ENCODE measurements at places on chromosomes 6 and 20.
A peak's percentile ranks its signal among the peaks of the same experiment; 100 is the strongest.

- DNase-seq, result no peak
These were observed 146.5 kb upstream of the COL21A1 start for GRCh38 chr6:56393615-56394612.

- DNase-seq, result no peak
These were observed 3.8 kb downstream of the ULBP1 start for GRCh38 chr6:149967591-149967990.

DNA sequence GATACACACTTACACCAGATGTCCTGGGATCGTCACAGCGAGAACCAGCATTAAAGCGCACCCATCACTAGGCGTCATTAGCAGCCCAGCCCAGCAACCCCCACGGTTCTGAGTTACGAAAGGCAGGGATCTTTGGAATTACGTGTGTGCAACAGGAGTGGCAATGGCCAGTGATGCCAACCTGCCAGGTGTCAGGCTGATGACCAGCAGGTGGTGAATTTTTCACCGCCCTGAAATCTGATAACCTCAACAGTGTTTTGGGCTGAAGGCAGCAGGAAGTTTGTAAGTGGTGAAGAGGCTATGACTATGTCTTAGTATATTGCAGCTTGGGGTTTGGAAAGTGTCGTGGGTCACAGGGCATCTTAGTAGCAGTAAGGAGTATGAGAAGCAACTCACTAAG is 166.1 kb downstream of the TMEM242 start:
- no peak for DNase-seq

GRCh38 chr6:34949636-34950035 is 60.6 kb downstream of the ANKS1A start:
- no peak for DNase-seq

DNA sequence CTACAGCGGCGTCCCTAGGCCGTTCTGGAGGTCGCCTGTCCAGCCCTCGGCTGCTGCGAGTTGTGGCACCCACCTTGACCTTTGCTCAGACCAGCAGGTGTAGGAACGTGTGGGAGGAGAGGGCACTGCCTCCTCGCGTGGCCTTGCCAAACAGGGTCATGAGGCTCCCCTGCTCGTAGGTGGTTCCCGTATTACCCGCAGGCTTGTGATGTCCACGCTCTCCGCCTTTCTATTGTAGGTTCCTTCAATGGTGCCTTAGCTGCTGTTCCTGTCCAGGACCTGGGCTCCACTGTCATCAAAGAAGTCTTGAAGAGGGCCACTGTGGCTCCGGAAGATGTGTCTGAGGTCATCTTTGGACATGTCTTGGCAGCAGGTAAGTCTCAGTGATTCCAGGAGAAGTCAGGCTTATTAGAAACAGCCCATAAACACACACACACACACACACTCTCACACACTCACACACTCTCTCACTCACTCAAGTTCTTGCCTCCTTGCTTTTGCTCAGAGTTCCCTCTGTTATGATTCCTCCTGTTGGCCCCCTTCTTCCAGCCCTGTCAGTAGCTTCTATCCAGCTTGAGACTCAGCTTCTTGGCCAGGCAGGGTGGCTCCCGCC is 942 bp downstream of the ACAT2 start:
- DNase-seq, result no peak

DNA sequence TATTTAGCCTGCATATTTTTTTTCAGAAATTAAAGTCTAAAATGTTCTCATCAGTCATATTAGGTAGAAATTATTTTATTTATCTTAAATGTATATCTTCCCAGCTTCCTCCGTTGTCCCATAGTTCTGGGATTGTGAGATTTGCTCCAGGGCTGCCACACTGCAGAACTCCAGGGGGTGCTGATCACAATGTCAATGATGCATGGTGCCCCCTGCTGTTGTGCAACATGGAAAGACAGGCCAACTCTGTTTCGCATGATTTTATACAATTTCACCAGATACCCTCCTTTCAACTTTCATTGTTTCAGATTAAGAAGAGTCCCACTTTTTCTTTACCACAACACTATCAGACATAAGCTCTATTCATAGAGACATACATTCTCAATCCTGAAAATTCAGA is 35.9 kb downstream of the ID4 start:
- DNase-seq, result no peak

DNA sequence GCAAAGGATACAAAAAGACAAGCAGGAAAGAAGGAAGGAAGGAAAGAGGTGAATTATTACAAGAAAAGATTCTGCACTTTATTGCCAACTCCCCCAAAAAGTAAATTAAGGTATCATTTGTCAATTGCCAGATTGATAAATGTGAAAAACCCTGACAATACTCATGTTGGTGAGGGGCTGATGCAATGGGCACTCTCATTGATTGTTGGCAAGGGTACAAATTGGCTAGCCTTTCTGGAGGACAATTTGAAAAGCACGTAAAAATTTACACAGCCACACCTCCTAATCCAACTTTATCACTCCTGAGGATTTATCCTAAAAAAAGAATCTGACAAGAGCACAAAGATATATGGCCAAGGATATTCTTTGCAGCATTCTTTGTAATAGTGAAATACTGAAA is 47.7 kb downstream of the SCML4 start:
- DNase-seq, result no peak

DNA sequence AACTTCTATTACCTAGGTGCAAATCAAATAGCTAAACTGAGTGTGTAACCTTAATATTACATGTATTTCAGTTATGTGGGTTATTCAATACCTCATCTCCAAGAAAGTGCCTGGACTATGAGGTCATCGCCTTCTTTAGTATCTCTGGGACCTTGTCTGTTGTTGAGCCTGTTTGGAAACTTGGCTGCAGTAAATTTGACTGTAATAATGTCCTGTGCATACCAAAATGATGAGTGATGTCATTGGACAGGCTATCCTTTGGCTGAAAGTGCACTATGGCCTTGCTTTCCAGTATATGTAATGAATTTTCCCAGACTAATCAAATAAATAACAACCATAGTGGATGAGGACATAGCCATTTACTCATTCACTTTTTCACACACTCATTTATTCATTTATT is 455.1 kb downstream of the ADGRB3 start:
- DNase-seq, result peak; percentile 89

DNA sequence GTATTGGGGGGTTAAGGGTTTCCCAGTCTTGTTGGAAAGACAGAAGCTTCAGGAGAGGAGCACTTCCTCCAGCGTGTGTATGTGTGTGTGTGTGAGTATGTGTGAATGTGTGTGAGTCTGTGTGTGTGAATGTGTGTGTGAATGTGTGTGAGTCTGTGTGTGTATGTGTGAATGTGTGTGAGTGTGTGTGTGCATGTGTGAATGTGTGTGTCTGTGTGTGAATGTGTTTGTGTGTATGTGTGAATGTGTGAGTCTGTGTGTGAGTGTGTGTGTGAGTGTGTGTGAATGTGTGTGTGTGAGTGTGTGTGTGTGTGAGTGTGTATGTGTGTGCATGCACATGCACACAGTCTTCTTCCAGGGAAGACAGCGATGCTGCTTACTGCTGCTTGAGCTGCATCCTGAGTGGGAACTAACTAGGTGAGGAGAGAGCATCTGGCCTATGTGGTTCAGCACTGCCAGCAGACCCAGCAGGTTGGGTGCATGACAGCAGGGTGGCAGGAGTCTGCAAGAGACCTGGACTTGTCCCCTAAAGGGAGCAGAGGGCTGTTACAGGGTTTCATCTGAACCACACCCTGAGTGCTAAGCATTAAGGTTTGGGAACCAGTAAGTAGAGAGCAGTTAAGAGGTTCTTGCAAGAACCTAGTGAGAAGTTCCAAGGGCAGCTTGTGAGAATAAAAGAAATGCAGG is 22.7 kb upstream of the CCND3 start:
- no peak for DNase-seq

All from fibroblast of skin of abdomen (primary cell).